A673 (cell line): ENCODE measurements at places on chromosomes 3 and 15. TPM values are rescaled to one million over a fixed set of nuclear protein-coding genes. Genes with fewer than 3 reads are reported as not detected.
A peak's percentile ranks its signal among the peaks of the same experiment; 100 is the strongest.

The SLC4A7 gene
- 22.6 and 26.2 TPM in 2 replicates for total RNA-seq

- DNase-seq = no peak
Measured at GRCh38 chr3:184333190-184333589, 4.2 kb upstream of the FAM131A start.

- DNase-seq = no peak
Measured at GRCh38 chr3:46707601-46708011, 6.4 kb downstream of the TMIE start.

The VEPH1 gene
- 0.32 TPM in 1 of 2 replicates, not detected in the other for total RNA-seq

The DLL4 gene
- total RNA-seq = 0.11 and 0.15 TPM in 2 replicates

The DNAH12 gene
- total RNA-seq = not detected in 2 replicates

DNA sequence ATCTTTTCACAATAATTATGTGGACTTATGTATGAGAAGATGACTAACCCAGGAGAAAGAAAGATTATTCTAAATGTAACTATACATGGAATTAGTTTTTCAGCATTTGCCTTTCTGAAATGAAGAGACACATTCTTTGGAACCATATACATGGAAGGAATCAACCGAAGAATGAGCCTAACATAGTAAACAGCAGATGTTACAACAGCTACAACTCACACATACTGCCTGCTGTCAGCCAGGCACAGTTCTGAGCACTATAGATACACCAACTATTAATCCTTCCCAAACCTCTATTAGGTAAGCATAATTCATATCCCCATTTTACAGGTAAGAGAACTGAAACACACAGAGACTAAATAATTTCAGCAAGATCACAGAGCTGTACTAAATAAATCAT, 840.0 kb downstream of the ROBO1 start:
- DNase-seq = no peak

The POLG gene
- 63.5 and 166 TPM in 2 replicates for total RNA-seq

GRCh38 chr3:96101006-96101560, 713.3 kb upstream of the EPHA6 start:
- DNase-seq = no peak

DNA sequence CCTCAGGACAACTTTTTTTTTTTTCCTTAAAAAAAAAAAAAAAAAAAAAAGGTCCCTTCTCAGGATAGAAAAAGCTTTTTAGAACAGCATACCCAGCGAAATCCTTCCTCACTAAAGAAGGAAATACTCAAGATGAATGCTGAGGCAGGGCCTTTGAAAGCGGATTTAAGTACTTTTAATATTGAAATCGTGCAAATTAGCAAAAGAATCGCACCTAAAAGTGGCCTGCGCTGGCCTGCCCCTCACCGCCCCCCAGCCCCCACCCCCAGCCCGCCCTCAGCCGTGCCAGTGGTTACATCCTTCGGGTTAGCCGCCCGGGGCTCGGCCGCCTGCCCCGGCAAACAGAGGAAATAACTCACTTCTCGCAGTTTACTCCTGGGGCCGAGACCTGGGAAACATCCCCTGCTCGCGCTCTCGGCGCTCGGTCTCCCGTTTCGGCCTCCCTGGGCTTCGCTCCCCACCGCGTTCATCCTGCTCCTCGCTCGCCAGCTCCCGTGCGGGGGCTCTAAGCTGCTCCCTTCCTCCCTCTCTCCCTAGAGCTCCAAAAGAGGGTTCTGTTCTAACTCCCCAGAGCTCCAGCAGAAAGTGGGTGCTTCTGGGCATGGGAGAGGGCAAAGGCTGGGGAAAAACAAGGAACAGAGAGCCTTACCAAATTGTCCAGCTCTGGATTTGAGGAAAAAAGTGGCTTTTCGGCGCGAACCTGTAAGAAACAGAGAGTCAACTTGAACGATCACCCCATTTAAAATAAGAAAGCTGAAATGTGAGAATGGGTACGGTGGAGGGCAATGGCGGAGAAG, 5.2 kb downstream of the MEIS2 start:
- DNase-seq = no peak

DNA sequence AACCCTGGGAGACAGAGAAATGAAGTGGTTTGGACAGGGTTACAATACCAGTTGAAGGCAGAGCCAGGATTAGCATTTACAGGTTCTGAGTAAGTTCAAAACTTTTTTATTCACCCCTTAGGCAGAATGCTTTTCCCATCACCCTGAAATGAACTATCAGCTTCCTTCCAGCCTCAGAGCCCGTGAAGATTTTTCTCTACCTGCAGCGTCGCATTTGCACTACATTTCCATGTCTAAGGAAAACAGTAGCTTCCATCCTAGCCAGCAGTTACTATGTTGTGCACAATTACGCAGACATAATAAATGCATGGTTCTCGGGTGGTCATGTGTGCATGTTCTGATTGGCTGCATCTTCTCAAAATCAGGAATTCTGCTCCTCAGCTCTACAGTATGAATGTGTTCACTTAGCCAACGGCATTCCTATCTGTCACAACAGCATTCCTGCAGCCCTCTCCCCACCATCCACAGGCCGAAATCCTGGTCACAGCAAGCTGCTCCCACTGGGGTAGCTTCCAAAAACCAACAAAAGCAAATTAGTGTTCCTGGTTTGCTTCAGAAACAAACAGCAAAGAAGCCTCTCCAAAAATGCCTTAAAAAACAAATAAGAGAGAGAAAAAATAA, 510.8 kb upstream of the SEMA6D start:
- no peak for DNase-seq

DNA sequence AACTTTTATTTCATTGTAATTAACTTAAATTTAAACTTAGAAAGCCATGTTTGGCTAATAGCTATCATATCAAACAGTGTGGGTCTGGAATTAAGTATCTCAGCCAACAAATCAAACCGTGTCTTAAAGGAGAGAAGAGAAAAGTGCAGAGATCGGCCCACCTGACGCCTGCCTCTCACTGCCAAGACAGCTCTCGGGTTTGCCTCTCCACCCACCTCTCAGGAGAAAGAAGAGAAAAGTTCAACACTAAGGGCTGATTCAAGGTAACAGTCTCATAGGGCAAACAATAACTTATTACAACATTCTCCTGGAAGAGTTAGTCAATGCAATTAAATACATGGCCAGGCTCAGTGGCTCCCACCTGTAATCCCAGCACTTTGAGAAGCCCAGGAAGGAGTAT, 64.8 kb upstream of the PRR20G start:
- DNase-seq = no peak

The ISLR gene
- 0.41 and 0.74 TPM in 2 replicates for total RNA-seq

- DNase-seq = no peak
Measured at GRCh38 chr3:87361956-87362355, 85.6 kb upstream of the POU1F1 start.

DNA sequence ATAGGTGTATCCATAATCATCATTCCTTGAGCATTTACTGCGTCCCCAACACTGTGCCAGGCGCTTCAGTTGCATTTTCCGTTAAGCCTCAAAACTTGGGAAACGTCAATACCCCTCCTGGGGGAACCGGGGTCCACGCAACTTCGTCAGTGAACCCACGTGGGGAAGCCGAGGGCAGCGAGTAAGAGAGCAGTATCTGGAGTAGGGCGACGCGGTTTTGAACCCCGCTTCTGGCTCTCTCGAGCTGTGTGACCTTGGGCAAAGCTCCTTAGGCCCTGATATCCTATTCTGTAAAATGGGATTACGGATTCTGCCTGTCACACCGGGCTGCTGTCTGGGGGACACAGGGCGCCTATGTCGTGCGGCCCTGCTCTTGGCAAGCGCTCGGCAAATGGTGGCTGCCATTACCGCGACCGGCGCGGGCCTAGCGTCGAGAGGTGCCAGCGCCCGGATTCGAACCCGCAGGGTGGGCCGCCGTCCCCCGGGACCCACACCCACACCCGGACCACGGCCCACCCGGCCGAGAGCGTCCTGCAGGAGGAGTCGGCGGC, 590 bp downstream of the POLG start:
- no peak for DNase-seq

DNA sequence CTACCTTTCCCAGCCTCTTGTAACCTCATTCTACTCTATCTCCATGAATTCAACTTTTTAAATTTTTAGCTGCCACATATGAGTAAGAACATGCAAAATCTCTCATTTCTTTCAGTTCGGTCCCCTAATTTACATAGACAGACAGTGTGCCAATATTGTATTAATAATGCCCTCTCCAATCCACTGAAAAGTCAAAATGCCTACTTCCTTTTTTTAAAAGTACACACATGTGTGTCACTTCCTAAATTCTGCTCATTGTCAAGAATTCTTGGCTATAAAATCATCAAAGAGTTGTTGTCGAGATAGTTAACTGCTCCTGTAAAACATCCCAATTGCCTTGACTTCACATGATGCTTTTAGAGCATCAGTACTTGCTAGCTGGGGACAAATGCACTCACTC, 84.2 kb upstream of the IL12A start:
- DNase-seq = no peak

The SPRED1 gene
- total RNA-seq = 14.2 and 17.3 TPM in 2 replicates

GRCh38 chr15:25797511-25797935, 65.6 kb downstream of the ATP10A start:
- no peak for DNase-seq

DNA sequence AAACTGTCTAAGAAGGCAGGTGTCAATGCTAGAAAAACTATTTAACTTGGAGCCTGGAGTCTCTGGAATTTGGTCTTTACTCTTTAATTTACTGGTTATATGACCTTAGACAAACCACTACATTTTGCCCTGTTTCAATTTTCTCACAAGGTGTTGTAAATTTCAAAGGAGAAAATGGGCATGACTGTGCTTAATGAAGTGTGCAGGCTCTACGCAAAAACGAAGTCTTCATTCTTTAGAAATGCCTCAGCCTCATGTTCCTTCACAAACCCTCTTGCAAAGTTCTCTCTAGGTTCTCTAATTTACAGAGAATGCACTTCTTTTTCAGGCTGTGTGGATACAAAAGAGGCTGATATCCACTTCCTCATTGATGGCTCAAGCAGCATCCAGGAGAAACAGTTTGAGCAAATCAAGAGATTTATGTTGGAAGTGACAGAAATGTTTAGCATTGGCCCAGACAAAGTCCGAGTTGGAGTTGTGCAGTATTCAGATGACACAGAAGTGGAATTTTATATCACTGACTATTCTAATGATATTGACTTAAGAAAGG, 39.1 kb downstream of the COL6A5 start:
- no peak for DNase-seq

GRCh38 chr3:148203297-148204010, 494.2 kb upstream of the AGTR1 start:
- DNase-seq = peak; percentile 31

The SYNPR gene
- total RNA-seq = 14.7 and 17.6 TPM in 2 replicates

- no peak for DNase-seq
Measured at GRCh38 chr3:12884790-12885582, 43.6 kb upstream of the RPL32 start.

- peak; percentile 12 for DNase-seq
Measured at GRCh38 chr3:156865732-156866131, 39.6 kb downstream of the LEKR1 start.

The SLITRK3 gene
- total RNA-seq = 5.2 and 5.4 TPM in 2 replicates

- DNase-seq = no peak
Measured at GRCh38 chr3:81307221-81307620, 454.2 kb downstream of the GBE1 start.

GRCh38 chr3:25665315-25666280, 891 bp upstream of the TOP2B start:
- DNase-seq = no peak

The CCR2 gene
- total RNA-seq = not detected in 2 replicates

The SLC9A9 gene
- 1.4 and 2.0 TPM in 2 replicates for total RNA-seq

DNA sequence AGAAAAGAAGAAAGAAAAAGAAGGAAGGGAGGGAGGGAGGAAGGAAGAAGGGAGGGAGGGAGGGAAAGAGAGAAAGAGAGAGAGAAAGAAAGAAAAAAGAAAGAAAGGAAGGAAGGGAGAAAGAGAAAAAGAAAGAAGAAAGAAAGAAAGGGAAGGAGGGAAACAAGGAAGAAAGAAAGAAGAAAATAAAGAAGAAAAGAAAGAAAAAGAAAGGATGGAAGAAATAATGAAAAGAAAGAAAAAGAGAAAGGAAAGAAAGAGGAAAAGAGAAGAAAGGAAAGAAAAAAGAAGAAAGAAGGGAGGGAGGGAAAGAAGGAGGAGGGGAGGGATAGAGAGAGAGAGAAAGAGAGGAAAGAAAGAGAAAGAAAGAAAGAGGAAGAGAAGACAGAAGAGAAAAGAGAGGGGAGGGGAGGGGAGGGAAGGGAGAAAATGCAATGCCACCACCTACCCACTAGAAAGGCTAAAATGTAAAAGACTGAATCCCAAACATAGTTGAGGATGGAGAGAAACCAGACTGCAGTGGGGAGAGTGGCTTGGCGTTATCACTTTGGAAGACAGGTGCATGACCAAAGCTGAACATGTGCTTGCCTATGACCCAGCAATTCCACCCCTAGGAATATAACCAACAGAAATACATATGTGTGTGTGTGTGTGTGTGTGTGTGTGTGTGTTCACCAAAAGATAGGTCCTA, 66.9 kb upstream of the KLF13 start:
- no peak for DNase-seq

- DNase-seq = no peak
Measured at GRCh38 chr15:40807888-40808461, 702 bp upstream of the DNAJC17 start.
